ENCODE measurements at places on chromosomes 12 and 14.

DNA sequence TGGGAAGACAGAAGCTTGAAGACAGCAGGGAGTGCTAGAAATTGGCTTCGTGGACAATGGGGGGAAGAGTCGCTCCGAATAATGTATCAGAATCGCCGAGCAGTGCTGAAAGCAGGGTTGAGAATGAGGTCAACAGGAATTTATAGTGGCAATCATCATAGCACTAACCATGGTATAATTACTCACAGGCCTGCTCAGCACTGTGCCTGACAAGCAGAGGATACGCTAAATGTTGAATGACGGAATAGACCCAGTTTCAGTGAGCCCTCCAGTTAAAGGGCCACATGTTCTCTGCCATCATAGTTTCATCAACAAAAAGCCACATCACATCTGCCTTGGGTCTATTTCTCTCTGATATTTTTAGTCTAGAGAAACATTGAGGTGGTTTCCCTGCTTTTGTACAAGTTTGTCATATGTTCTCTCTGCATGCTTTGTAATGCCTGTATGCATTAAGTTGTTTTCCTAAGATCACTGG is 130.3 kb upstream of the EGLN3 start:
- DNase-seq = no peak

- DNase-seq = no peak
Observed at GRCh38 chr14:67970923-67971322, 151.3 kb downstream of the RAD51B start.

DNA sequence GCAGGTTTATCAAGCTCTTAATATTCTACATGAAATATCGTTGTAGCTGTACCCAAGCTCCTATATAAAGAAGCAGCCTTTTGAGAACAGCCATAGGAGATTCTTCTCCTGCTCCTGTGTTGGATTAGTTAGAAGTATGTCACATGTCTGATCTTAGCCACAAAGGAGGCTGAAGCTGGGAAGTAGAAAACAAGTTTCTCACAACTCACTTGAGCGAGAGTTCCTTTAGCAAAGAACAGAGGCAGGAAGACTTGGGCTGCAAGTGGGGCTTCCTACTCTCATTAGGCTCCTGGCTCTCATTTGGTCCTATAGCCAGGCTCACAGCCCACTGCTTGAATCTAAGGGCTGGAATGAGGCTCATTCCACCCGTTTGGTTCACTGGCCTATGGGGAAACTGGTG is 281.9 kb downstream of the BTG1 start:
- DNase-seq = no peak

GRCh38 chr14:88323523-88324199 is 592 bp upstream of the KCNK10 start:
- DNase-seq = no peak

GRCh38 chr12:27999970-28000369 is 27.4 kb upstream of the PTHLH start:
- DNase-seq = no peak

GRCh38 chr14:72120315-72120714 is 188.1 kb downstream of the RGS6 start:
- DNase-seq = no peak

- DNase-seq = no peak
Observed at GRCh38 chr14:81178063-81178462, 42.7 kb downstream of the GTF2A1 start.

- DNase-seq = no peak
Observed at GRCh38 chr12:80178846-80179245, 79.5 kb downstream of the OTOGL start.

DNA sequence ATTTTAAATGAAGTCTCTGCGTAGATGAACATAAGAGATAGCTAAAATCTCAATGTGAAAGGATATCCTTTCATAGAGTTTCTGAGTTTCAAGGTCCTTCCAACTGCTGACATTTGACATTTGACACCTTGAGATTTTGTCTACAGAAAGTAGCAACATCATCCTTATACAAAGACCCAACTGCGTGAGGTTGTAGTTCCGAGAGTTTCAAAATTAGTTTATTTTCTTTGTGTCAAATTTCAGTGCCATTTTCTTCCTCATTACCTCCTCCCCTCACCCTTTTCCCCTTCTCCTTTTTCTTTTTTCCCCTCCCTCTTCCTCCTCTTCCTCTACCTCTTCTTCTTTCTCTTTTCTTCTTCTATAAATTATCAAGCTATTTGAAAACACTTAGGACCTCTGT is 26.9 kb upstream of the BATF start:
- no peak for DNase-seq

DNA sequence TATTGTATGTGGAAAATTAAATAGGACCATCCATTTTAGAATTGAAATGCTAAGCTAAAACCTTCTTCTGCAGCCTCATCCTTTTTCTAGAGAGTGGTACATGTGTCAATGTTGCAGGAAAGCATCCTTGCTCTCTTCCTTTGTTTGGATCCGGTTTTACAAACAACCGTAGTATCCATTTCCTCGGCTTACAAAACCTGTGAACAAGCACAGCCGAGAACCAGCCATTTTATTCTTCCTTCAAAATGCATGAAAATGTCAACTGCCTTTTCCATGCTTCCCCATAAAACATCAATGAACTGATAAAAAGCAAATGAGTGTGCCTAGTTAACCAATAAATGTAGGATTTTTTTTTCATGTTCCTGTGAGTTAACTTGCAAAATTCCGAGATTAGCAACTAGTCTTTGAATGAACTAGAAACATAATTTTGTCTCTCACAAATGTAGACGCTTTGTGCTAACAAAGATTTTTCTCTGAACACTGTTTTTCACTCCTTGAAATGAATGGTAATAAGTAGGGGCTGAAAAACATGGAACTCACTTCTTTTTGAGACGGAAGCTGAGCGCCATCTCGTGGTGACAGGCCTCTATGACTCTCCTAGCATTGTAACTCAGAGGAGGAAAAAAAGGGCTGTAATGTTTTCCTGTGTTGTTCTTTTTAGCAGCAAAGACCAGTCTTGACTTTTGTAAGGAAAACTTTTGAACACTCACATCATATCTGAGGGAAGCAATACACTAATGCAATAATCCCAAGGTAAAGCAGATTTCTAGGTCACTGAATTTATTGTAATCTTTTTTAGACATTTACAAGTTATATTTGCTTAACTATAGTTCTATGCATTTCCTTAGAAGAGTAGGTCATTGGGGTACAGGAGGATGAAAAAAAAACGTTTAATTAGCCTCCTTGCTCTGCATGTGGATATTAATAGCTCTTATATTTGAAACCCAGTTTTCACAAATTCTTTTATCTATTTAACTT is 157.4 kb upstream of the FOXG1 start:
- no peak for DNase-seq

GRCh38 chr12:32002848-32003493 is 43.8 kb downstream of the RESF1 start:
- no peak for DNase-seq
